ENCODE measurements at places on chromosomes 3 and 15.

- no peak for DNase-seq
Observed at GRCh38 chr15:57743424-57743823, 36.9 kb downstream of the POLR2M start.

DNA sequence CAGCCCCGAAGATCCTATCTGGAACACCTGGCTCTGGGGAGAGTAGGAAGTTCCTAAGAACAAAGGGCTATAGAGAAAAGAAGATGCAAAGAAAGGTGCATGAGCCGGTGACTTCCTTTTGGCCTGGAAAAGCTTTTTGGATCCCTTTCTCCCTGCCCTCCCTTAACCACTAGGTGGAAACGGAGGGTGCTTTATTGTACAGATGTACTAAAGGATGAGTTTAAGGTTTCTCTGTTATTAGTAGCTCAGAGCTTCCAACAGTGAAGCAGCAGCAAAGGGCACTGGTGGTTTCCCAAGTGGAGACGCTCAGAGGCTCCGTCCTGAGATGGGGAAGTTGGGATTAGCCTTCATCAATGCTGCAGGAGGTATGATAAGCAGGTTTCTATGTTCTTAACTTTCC, 5.9 kb upstream of the ADGRG7 start:
- no peak for DNase-seq

- DNase-seq, result no peak
Observed at GRCh38 chr15:40915679-40916078, 13.5 kb upstream of the DLL4 start.

- no peak for DNase-seq
Observed at GRCh38 chr3:157065201-157065600, 94.7 kb downstream of the CCNL1 start.

DNA sequence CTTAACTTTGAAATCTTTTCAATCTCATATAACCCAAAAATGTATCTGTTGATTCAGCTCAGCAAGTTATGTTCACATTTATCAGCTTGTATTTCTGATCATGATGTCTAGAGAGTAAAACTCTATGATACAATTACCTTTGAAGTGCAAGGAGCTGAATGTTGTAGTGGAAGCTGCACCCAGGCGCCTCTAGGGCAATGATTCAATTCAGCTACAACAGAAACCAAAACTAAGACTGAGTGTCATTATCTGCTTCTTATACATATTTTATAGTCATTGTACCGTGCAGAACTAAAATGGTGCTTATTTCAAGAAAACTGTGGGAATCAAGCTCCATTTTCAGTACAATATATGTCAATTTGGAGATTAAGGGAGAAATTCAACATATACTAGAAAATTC, 1237.5 kb downstream of the ZPLD1 start:
- no peak for DNase-seq

GRCh38 chr3:173371848-173372487, 25.6 kb upstream of the NLGN1 start:
- no peak for DNase-seq

DNA sequence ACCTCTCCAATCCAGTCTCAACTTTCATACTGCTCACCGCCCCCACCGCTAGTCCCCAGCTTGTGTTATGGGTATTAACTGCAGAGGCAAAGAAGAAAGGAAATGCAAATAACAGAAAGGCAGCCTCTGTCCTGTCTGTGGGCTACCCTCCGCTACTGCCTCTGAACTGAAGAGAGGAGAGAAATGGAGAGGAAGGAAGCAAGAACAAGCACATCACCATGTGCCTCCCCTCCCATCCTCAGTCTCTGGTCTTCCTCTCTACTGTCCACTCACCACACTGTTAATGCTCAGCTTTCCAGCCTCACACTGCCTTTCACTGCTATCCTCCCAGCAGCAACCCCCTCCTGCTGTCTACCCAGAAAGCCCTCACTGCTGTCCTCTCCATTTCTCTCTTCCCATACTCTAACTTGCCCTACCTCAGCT, 139.0 kb upstream of the SLC2A2 start:
- DNase-seq, result no peak

GRCh38 chr15:82039871-82040270, 5.9 kb downstream of the MEX3B start:
- DNase-seq, result no peak

DNA sequence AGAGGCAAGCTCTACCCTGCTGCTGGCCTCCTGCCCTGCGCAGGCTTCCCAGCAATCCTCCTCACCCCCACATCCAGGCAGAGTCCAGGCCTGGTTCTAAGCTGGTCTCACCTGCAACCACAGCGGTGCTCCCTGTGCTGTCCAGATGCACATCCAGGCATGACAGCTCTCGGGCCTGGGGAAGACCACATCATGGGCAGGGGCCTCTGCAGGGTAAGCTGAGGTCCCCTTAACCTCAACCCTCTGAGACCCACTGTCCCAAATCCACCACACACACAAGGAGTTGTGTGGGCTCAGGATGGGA, 10.8 kb downstream of the PLA2G4D start:
- DNase-seq, result no peak

DNA sequence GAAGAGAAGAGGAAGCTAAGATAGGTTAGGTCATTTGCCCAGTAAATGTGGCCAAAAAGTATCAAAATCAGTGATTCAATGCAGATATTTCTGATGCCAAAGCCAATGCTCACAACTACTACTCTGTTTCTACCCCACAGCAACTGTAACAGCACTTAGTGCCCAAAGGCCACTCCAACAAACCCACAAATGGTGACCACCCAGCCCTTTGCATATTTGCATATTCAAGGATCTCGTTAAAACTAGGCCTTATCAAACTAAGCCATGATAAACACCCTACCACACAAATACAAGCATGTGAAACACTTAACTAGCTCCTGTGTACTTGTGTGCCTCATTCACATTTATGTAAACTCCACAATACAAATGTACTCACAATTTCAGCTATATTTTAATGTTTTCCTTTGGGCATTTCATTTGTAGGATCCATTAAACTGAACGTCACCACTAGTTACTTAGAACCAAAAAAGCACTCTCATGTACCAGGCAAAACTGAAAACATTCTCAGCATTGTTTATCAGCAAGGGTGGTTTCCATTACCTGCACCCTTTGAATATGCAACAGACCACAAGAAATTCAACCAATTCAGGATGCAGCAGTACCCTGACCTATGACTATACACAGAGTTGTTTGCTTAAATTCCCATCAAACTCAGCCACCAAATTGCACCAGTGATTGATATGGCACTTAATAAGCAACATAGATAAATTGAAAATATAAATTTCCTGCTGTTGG, 111.2 kb upstream of the STT3B start:
- no peak for DNase-seq

DNA sequence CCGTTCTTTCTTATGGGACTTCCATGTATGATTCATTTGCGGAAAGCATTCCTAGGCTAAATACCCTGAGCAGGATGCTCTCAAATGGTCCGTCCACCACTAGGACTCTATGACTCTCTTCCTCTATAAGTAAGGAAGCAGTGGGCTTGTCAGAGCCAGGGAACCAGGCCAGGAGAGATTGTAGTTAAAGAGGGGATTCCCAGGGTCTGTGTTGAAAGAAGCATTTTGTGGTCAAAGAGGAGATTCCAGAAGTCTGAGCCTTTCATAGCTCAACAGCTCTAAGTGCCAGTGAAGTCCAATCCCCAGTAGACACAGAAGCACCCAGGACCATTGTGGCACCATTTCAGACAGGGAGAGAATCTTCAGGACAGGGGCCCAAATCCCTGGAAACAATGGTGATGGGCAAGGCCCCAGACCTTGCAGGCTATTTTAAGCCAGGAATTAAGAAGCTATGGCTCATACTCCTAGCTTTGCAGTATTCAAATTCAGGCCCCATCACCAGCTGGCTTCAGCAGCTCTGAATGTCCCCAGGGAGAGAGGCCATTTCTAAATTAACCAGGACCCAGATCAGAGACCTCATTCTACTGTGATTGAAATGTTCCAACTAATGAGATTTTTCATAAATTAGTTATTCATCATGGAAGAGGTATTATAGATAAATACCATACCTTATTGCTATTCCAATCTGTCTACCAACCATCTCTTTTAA, 81.7 kb downstream of the CD47 start:
- no peak for DNase-seq

GRCh38 chr3:56190130-56190529, 278.1 kb downstream of the ERC2 start:
- DNase-seq, result no peak

DNA sequence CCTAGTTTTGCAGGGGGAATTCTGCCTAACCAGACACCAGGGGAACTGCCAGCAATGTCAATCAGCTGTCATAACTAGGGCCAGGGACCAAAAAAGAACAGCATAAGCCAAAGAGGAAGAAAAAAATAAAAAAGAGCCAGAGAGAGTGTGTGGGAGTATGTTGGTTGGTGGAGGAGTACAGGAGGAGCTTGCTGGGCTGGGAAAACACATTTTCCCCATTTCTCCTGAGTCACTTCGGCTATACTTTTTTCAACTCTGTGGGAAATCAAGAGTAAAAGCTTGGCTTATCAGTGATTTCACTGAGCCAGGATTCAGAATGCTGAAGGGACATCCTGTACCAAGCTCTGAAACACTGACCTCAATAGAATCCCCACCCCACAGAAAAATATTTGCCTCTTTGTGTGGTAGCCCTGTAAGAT, 144.7 kb upstream of the DPH6 start:
- no peak for DNase-seq

GRCh38 chr3:179933080-179933479, 103.7 kb downstream of the PEX5L start:
- DNase-seq, result no peak

GRCh38 chr15:101675015-101675414, 22.8 kb upstream of the TM2D3 start:
- DNase-seq, result no peak

GRCh38 chr3:31343075-31343474, 189.7 kb upstream of the STT3B start:
- no peak for DNase-seq

GRCh38 chr3:22922317-22922716, 280.8 kb upstream of the UBE2E2 start:
- DNase-seq, result no peak

DNA sequence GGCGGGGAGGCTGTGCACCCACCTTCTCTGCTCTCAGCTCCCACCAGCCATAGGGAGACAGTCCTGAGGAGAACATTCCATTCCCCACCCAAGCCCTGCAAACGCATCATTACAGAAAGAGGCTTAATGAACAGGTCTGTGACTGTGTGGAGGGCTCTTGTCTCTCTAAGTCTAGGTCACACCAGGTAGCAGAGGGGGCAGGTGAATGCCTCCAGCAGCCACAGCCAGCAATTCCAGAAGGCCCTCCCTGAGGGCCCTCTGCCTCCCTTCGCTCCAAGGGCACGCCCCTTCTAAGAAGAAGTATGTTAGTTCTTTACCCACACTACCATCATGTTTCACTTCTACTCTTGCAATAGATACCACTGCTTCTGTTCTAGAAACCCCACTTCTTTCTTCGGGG, 217.5 kb upstream of the BHLHE40 start:
- DNase-seq, result no peak

GRCh38 chr3:87498358-87499080, 222.1 kb upstream of the POU1F1 start:
- DNase-seq, result no peak

DNA sequence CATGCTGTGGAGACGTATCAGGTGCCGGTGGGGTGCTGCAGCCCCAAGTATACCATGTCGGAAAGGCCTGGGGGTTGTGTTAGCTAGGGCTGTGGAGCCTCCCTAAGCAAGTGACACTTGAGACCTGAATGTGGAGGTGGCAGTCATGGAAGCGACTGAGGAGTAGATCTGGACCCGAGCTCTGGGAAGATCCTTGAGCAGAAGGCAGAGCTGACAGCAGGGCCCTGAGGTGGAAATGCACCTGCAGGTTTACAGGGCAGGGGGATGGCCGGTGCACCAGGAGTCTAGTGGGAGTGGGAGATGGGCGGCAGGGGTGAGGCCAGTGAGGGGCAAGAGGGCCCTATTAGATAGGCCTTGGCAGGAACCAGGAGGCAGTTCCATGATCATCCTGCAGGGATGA, 91.8 kb upstream of the PLXNA1 start:
- no peak for DNase-seq

- DNase-seq, result no peak
Observed at GRCh38 chr15:58298879-58299850, 132.6 kb upstream of the LIPC start.

DNA sequence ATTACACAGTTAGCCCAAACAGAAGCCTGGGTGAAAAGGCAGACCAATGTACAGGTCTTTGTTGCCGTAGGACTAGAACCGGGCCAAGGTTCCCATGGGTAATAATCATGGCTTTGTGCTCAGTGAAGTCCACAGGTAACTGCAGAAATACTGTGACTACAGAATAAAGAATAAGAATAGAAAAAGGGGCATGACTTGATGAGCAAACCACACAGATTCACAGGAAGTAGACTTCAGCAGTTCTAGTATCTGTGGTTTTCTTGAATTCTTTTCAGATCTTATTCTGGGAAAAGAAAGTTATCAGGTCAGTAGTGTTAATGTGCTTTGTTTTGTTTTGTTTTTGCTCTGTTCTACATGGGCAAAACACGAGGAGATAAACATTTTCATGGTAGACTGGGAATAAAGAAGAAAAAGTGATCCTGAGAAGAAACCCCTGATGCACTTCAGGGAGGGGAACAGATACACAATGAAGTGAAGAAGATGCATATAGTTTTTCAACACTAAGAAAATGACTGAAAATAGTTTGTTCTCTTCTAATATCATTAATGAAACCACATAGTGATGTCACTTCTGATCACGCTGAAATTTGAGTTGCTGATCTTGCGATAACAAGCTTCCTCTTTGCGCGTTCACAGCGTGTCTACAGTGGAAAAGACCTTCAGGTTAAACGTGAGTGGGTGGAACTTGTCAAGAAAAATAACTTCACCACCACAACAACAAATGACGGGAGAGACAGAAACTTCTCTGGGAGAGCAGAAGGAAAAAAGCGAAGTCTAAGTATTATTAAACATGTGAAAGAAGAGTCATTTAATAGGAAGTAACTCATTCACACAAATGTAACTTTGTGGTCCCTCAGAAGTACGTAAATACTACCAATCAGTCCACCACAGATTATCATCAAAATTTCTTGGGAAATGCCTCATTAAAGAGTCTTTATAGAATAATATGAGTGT, 315.8 kb upstream of the SATB1 start:
- no peak for DNase-seq

GRCh38 chr3:36428445-36428844, 48.1 kb downstream of the STAC start:
- no peak for DNase-seq

- no peak for DNase-seq
Observed at GRCh38 chr15:57521503-57521902, 70.2 kb upstream of the MYZAP start.
